Upper lobe of right lung (tissue), 1 donor: ENCODE measurements at places on chromosomes 4 and X.
A peak's percentile ranks its signal among the peaks of the same experiment; 100 is the strongest.

- peak; percentile 77 for DNase-seq
These were observed 102.1 kb downstream of the UCHL1 start for GRCh38 chr4:41358647-41359421.

- DNase-seq: peak; percentile 67
These were observed 3.0 kb upstream of the CITED1 start for GRCh38 chrX:72308566-72309296.

DNA sequence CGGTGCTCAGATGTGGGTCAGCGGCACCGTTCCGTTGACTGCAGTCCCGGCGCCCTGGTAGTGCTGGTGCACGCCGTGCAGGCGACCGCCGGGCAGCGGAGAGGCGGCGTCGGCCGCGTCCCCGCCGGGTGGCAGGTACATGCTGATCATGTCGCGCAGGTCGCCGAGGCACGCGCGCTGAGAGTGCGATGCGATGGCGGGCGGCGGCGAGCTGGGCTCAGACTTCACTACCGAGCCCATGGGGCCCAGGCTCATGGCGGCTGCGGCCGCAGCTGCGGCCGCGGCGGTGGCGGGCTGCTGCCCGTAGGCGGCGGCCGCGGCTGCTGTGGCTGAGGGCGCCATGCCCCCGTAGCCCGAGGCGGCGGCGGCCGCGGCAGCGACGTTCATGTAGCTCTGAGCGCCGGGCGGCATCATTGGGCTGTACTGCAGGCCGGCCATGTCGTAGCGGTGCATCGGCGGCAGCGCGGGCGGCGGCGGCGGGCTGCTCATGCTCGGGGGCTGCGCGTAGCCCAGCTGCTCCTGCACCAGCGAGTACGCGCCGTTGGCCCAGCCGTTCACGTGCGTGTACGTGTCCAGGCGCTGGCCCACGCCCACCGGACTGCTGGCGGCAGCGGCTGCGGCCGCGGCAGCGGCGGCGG lies 1.0 kb downstream of the SOX3 start:
- no peak for DNase-seq

DNA sequence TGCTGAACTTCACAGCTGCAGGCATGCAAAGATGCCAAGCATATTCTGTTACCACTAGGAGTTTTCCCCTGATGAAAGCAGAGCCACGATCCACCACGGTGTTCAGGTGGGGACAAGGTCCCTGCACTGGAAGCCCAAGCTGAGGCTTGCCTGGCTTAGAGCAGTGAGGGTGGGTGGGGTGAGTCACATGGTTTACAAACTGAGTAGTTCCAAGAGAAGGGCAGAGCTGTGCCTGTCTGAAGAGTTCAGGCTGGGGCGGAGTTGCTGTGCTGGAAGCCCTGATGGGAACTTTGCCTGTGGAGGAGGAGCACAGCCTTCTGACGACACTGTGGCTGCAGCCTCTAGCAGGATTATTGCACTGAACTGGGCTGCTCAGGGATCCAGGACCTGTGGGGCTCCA lies 45.5 kb downstream of the FAM9B start:
- no peak for DNase-seq

GRCh38 chrX:63963095-63963784 lies 178.2 kb upstream of the ARHGEF9 start:
- DNase-seq: no peak

- no peak for DNase-seq
These were observed 838.3 kb downstream of the NLGN4X start for GRCh38 chrX:5390376-5390775.

DNA sequence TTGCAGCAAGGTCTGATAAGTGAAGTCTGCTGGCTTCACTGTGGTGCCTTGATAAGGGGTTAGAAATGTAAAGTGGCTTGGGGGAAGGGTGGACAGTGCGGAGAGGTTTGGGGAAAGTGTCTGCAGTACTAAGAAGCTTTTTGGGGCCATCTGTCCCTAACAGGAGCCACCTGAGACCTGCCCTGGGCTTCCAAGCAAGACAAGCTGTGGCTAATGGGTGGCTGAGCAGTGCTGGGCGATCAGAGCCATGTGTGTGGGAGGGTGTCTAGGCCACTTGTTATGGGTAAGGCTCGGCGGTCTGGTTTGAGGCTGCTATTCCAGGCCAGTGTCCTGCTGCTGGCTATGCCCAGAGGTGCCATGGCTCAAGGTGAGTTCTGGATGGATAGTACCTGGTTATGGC lies 185.4 kb upstream of the MTMR8 start:
- DNase-seq: no peak

DNA sequence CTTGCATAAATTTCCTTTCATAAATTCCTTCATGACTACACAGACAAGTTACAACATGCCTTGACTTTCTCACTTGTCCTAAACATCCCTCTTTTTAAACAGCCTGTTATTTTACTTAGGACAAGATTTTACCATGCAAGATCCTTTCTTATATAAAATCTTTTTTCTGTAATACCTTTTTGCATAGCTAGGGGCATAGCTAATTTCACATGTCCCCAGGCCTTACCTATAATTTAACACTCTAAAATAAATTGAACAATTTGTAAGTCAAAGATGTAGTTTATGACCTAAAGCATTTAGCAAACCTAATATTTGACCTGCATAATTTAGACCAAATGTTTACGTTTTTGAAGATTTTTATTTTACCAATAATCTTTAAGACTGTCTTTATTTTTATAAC lies 396.3 kb upstream of the FSTL5 start:
- DNase-seq: no peak

DNA sequence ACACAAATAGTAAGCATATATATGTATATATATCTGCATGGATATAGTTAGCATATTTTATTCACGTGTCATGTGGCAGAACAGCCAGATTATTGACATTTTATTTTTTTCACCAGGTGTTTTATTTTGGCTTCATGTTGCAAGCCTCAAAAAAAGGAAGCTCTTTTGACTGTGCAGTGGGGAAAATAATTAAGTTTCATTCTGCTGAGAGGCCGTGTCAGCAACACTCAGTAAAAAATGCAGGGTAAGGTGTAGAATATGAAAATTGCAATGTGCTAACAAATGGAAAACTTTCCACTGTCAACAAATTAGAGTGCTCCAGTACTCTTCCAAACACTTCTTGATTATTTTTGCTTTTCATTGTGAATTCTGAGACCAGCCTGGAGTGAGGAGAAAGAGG lies 511.5 kb downstream of the GLUD2 start:
- no peak for DNase-seq

DNA sequence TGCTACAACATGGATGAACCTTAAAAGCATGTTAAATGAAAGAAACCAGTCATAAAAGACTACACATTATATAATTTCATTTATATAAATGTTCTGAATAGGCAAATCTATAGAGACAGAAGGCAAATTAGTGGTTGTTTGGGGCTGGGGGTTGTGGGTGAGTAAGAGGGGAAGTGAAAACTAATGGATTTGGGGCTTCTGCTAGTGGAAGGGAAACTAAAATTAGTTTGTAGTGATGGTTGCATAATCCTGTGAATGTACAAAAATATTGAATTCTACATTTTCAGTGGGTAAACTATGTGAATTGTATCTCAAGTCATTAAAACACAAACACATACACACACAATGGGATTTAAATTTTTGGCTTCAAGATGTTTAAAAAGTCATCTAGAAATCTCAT lies 25.4 kb upstream of the LIMCH1 start:
- DNase-seq: no peak
